ENCODE measurements at places on chromosomes 3 and 15.

DNA sequence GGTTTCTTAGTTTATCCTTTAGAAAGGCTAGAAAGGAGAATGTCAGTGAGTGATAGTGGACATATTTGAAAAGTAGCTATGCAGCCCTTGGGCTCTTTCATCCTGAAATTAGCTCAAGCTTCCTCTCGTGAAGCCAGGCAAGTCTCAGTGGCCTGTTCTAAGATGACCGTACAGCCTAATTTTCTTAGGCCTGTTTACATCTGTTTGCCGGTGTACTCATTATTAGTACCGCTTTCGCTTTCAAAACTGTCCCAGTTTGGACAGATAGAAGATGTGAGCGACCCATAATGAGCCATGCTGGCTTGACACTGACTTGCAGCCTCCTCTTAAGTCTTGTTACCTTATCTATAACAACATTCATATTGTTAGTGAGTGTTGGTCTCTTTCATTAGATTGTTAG lies 5.7 kb upstream of the ARL14 start:
- no peak for DNase-seq

DNA sequence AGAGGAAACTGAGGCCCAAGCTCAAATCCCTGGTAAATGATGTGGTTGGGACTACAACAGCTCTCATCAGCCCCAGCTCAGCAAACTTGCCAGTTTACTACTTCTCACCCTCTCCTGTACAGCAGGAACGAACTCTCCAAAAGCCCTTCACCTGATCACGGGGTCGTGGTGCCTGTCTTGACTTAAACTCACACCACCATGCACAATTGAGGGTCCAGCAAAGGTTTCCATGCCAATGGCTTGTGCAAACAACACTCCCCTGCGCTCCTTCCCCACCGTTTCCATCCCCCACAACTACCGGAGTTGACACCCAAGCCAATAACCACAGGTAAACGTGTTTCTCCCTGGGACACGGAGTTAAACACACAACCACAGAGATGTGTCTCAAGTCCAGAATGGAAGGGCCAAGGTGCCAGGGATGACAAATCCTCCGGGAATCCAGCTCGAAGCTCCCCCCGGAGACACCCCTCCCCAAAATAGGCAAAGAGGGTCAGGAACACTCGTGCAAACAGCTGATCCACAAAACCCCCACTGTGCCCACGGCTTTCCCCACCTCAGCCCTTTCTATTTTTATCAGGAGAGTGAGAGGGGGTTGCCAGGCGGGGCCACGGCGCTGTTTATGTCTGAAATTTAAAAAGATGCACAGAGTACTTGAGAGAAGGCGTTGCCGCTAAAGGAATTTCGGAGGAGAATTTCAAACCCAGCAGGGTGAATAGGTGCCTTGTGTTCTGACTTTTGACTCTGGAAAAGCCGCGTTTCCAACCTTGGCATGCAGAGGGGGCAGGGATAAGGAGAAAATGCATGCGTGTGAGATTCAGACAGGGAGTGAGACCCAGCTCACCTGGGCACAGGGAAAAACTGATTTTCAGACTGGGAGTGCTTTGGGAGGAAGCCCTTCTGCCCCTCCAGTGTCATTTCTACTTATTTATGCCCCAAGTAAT lies 10.6 kb upstream of the ACAN start:
- DNase-seq = no peak

- no peak for DNase-seq
Measured at GRCh38 chr3:4848176-4848825, 130.9 kb upstream of the BHLHE40 start.

- no peak for DNase-seq
Measured at GRCh38 chr3:135915206-135915605, 50.3 kb upstream of the PPP2R3A start.

- DNase-seq = no peak
Measured at GRCh38 chr3:156145866-156146265, 25.5 kb downstream of the KCNAB1 start.

DNA sequence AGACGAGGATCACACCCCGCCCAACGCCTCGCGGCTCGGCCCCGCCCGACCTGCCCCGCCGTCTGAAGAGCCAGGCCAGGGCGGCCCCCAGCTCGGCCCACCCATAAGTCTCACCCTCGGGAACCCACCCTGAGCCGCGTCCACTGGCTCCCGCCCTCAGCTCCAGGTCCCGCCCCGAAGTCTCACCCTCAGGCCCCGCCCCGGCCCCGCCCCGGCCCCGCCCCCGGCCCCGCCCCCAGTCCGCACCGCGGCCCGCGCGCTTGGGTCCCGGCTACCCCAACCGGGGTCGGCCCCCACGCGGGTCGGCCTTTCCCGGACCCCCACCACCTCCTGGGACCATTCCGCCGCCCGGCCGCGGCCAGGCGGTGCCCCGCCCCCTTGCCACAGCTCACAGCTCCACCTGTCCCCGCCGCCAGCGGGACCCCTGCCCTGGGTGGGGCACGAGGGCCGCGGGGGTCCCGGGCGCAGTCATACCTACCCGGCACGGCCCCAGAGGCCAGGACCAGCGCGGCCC lies 489 bp downstream of the CSPG5 start:
- DNase-seq = no peak

DNA sequence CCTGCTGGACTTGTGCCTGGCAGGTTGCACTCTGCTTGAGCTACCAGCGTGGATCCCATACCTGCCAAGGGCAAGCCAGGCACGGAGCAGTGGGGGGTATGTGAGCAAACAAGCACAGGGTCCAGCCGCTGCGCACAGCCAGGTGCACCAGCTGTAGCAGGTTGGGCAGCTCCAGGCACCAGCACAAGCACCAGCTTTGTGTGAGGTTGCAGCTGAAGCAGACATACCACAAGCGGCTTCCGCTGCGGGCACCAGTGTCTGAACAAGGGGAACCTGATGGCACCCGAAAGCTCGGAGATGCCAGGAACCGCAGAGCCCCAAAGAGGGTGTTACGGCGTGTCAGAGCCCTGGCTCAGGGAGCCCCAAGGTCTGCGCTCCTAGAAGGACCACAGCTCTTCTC lies 472.7 kb upstream of the ARL6 start:
- DNase-seq = no peak

DNA sequence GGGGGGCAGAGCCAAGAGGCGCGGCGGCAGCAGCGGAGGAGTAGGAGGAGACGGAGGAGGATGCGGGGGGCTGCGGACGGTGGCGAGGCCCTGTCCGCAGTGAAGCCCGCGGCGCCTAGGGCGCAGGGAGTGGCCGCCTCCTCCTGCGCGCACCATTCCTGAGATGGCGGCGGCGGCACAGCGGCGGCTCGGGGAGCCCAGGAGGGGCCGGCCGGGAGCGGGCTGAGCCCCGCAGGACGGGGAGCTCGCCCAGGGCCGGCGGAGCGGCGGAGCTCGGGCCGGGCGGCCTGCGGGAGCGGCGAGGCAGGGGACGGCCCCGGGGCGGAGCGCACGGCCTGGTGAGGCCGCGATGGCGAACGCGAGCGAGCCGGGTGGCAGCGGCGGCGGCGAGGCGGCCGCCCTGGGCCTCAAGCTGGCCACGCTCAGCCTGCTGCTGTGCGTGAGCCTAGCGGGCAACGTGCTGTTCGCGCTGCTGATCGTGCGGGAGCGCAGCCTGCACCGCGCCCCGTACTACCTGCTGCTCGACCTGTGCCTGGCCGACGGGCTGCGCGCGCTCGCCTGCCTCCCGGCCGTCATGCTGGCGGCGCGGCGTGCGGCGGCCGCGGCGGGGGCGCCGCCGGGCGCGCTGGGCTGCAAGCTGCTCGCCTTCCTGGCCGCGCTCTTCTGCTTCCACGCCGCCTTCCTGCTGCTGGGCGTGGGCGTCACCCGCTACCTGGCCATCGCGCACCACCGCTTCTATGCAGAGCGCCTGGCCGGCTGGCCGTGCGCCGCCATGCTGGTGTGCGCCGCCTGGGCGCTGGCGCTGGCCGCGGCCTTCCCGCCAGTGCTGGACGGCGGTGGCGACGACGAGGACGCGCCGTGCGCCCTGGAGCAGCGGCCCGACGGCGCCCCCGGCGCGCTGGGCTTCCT lies at the start of gene GPR27:
TSS of gene GPR27 (plus strand) at position 155 of the 909 bp plus-strand sequence. CDS start at position 350, 195 bp downstream.
- peak; percentile 41 for DNase-seq

- DNase-seq = no peak
Measured at GRCh38 chr15:63043335-63044076, 959 bp downstream of the TPM1 start.

- DNase-seq = no peak
Measured at GRCh38 chr3:72756900-72757299, 91.3 kb downstream of the SHQ1 start.

GRCh38 chr3:38573556-38573955 lies 75.9 kb downstream of the SCN5A start:
- no peak for DNase-seq

DNA sequence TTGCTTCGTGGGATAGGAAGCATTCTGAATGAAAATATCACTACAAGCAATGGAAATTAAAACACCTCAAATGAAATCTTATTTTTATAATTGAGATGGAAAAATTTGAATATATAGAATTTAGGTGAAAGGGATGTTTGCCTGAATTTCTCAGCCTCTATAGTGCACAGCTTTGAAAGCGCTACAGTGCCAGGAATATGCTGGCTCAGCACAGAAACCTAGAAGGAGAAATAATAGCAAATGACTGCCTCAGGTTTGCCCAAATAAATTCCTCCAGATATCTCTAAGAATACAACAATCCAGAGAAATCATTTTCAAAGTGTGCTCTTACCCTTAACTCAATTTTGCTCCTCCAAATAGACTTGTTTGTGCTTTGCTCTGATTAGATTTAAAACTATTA lies 141.1 kb upstream of the ZNF385D start:
- no peak for DNase-seq

DNA sequence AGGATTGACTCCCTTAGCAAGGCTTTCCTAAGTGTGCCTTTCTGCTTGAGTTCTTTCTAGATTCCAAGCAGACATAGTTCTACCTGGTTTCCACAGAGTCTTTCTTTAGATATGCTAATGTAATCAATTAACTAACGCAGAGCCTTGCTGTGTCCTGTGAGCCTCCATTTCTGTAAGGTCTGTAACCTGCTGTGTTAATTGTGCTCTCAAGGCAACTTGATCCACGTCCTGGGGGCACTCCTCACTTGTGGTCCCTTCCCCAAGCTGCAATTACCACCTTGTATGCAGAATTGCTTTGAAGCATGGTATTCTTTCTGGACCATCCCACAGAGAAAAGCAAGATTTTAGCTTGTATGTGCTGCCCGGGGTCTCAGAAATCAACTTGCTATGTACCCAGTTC lies 29.5 kb upstream of the THSD4 start:
- DNase-seq = no peak

- DNase-seq = no peak
Measured at GRCh38 chr15:59904450-59905135, 99.5 kb upstream of the FOXB1 start.

Data from amniotic epithelial cell (primary cell).